ENCODE measurements at places on chromosomes 16 and 17. TPM values are rescaled to one million over a fixed set of nuclear protein-coding genes. Genes with fewer than 3 reads are reported as not detected.

Gene PRR29
- 0.28 TPM for total RNA-seq

Gene OR2C1
- 0.14 TPM for total RNA-seq

Gene SLC5A2
- total RNA-seq: 0.14 TPM

Gene PRSS53
- total RNA-seq: 0.90 TPM

Gene CD300LF
- total RNA-seq: 3.4 TPM

Gene ZFHX3
- 0.90 TPM for total RNA-seq

Gene MT1H
- total RNA-seq: 0.85 TPM

Gene ZP2
- total RNA-seq: 0.05 TPM

Gene FOXL1
- total RNA-seq: 0.19 TPM

Gene SMCR8
- total RNA-seq: 7.8 TPM

Gene LRRC75A
- total RNA-seq: 1.6 TPM

Gene MYH8
- 1.2 TPM for total RNA-seq

Gene MYH2
- 0.09 TPM for total RNA-seq

Gene SLC13A5
- total RNA-seq: 0.05 TPM

Gene SDR42E1
- total RNA-seq: 6.0 TPM

Gene NPIPB8
- total RNA-seq: 0.14 TPM

Gene C17orf50
- 0.09 TPM for total RNA-seq

Gene PIRT
- 0.09 TPM for total RNA-seq

Gene ACAP1
- 167 TPM for total RNA-seq

Gene MT3
- total RNA-seq: 2.5 TPM

Gene TPSD1
- total RNA-seq: 0.14 TPM

Gene NUP85
- 54.5 TPM for total RNA-seq

Gene G6PC1
- total RNA-seq: 0.05 TPM

Gene SLFN14
- 0.19 TPM for total RNA-seq

Gene CD300LB
- 0.38 TPM for total RNA-seq

Gene RAB37
- 19.9 TPM for total RNA-seq

Gene GP1BA
- total RNA-seq: 0.14 TPM

Gene LITAFD
- not detected for total RNA-seq

Gene HBA1
- 222 TPM for total RNA-seq

Gene SCIMP
- 0.80 TPM for total RNA-seq

Gene ZFPM1
- total RNA-seq: 1.6 TPM

Gene HS3ST3B1
- 5.8 TPM for total RNA-seq

Gene SMIM5
- 0.94 TPM for total RNA-seq

Gene FOXN1
- total RNA-seq: 5.4 TPM

Gene SCNN1G
- total RNA-seq: 0.61 TPM

Gene ITGAL
- 48.6 TPM for total RNA-seq

Gene ECI1
- 31.1 TPM for total RNA-seq

Gene STAT3
- 69.2 TPM for total RNA-seq

Gene OTOP2
- 0.05 TPM for total RNA-seq

Gene MTSS2
- 12.0 TPM for total RNA-seq

Gene HSD17B1
- total RNA-seq: 1.1 TPM

Gene TVP23B
- total RNA-seq: 32.2 TPM

Gene NOG
- 1.3 TPM for total RNA-seq

Gene LPO
- total RNA-seq: 0.09 TPM

Gene BTBD17
- 0.05 TPM for total RNA-seq

Gene KLHL10
- total RNA-seq: not detected

Gene KRTAP9-8
- not detected for total RNA-seq

Gene SLC25A10
- 8.3 TPM for total RNA-seq

Gene GAST
- total RNA-seq: 5.0 TPM

Gene TUBB3
- total RNA-seq: 3.4 TPM

Gene UBALD1
- total RNA-seq: 5.9 TPM

Gene TMIGD1
- total RNA-seq: not detected
